ENCODE measurements at places on chromosomes 1 and 21.

GRCh38 chr1:69283516-69283915 lies 284.2 kb upstream of the LRRC7 start:
- DNase-seq, result no peak

DNA sequence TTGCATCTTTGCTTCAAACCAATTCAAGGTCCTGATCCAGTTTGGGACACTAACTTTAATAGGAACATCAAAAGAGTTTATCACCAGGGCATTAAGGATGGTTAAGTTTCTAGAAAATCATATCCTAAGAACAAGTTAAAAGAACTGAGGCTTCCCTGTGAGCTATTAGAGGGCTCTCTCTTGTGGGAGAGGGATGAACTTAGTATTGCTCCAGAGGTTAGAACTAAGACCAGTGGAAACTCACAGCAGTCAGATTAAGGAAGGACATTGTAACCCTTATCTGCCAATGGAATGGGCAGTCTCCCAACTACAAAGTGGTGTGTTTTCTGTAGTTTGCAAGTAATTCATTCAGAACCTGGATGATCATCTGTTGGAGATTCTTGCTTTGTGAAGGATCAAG lies 36.8 kb downstream of the UBE2U start:
- no peak for DNase-seq

DNA sequence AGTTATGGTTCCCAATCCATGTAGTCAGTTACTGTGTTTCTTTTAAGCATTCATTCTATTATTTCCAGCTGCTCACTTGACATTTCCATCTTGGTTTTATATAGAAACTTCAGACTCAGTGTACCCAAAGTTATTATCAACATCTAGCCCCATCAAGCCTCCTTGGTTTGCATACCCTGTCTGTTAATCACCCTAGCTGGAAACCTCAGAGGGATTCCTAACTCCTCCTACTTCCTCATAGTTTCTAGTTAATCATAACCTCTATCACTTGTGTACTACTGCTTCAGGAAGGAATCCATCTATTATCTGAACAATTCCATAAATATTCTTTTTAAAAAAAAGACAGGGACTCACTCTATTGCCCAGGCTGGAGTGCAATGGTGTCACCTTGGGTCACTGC lies 293.3 kb downstream of the SDCCAG8 start:
- no peak for DNase-seq

DNA sequence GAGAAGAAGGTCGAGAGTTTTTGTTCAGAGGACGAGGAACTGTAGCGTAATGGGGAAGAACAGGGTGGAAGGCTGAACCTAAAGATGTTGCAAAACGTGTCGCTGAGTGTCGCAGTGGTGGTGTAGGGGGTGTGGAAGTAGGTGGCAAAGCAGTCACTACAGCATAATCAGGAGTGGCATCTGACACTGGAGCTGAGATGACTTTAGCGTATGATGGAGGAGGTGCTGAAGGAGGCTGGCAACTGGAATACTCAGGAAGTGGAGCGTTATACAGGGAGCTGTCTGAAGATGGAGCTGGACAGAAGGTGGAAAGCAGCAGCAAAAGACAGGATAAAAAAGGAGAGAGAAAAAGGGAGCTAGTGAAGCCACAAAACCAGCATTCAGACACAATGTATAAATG lies 89.9 kb upstream of the LBR start:
- DNase-seq, result no peak

GRCh38 chr1:244672946-244673682 lies 20.2 kb downstream of the DESI2 start:
- no peak for DNase-seq

GRCh38 chr1:118990513-118991152 lies 2.5 kb upstream of the TBX15 start:
- no peak for DNase-seq

GRCh38 chr1:15621975-15622374 lies 4.7 kb downstream of the DDI2 start:
- no peak for DNase-seq
